ENCODE measurements at places on chromosomes 12 and 14. TPM values are rescaled to one million over a fixed set of nuclear protein-coding genes. Genes with fewer than 3 reads are reported as not detected.

- no peak overlapping the region for H3K4me3 ChIP-seq
- no peak overlapping the region for H3K27ac ChIP-seq
- DNase-seq = peak; percentile 54
- no peaks in the 10 kb centered on the region for H3K36me3 ChIP-seq
- H3K4me1 ChIP-seq = no peaks in the 10 kb centered on the region
- peaks cover 2% of the 10 kb centered on the region for H3K27me3 ChIP-seq
Measured at GRCh38 chr14:94407906-94408305, 19.5 kb upstream of the SERPINA1 start.

GRCh38 chr12:39375206-39375808 lies 67.6 kb downstream of the KIF21A start:
- H3K27ac ChIP-seq = no peak overlapping the region
- H3K4me1 ChIP-seq = no peaks in the 10 kb centered on the region
- DNase-seq = peak; percentile 54
- H3K27me3 ChIP-seq = no peaks in the 10 kb centered on the region

GRCh38 chr12:96219700-96220206 lies 25.6 kb downstream of the ELK3 start:
- peak overlapping the region; percentile 98 for H3K27ac ChIP-seq
- peaks cover 52% of the 10 kb centered on the region for H3K4me1 ChIP-seq
- peaks cover 24% of the 10 kb centered on the region for H3K36me3 ChIP-seq
- no peaks in the 10 kb centered on the region for H3K27me3 ChIP-seq

GRCh38 chr14:80017795-80018194 lies 193.5 kb downstream of the DIO2 start:
- H3K27me3 ChIP-seq = no peaks in the 10 kb centered on the region
- no peak for DNase-seq
- H3K4me1 ChIP-seq = no peaks in the 10 kb centered on the region

- no peak for DNase-seq
- no peaks in the 10 kb centered on the region for H3K4me1 ChIP-seq
- H3K4me3 ChIP-seq = peak overlapping the region; percentile 66
- H3K27me3 ChIP-seq = peaks cover 35% of the 10 kb centered on the region
- no peaks in the 10 kb centered on the region for H3K36me3 ChIP-seq
- no peak overlapping the region for H3K27ac ChIP-seq
Measured at GRCh38 chr14:67515386-67516079, 17.6 kb upstream of the PLEKHH1 start.

- no peaks in the 10 kb centered on the region for H3K4me1 ChIP-seq
- H3K27ac ChIP-seq = no peak overlapping the region
- H3K36me3 ChIP-seq = no peaks in the 10 kb centered on the region
- H3K27me3 ChIP-seq = no peaks in the 10 kb centered on the region
- no peak for DNase-seq
- H3K4me3 ChIP-seq = no peak overlapping the region
Measured at GRCh38 chr14:66038618-66039017, 447.6 kb upstream of the CCDC196 start.

- peaks cover 10% of the 10 kb centered on the region for H3K4me1 ChIP-seq
- H3K4me3 ChIP-seq = no peak overlapping the region
- no peak for DNase-seq
- no peaks in the 10 kb centered on the region for H3K36me3 ChIP-seq
- no peak overlapping the region for H3K27ac ChIP-seq
Measured at GRCh38 chr12:7110661-7111060, 1.6 kb upstream of the C1RL start.

DNA sequence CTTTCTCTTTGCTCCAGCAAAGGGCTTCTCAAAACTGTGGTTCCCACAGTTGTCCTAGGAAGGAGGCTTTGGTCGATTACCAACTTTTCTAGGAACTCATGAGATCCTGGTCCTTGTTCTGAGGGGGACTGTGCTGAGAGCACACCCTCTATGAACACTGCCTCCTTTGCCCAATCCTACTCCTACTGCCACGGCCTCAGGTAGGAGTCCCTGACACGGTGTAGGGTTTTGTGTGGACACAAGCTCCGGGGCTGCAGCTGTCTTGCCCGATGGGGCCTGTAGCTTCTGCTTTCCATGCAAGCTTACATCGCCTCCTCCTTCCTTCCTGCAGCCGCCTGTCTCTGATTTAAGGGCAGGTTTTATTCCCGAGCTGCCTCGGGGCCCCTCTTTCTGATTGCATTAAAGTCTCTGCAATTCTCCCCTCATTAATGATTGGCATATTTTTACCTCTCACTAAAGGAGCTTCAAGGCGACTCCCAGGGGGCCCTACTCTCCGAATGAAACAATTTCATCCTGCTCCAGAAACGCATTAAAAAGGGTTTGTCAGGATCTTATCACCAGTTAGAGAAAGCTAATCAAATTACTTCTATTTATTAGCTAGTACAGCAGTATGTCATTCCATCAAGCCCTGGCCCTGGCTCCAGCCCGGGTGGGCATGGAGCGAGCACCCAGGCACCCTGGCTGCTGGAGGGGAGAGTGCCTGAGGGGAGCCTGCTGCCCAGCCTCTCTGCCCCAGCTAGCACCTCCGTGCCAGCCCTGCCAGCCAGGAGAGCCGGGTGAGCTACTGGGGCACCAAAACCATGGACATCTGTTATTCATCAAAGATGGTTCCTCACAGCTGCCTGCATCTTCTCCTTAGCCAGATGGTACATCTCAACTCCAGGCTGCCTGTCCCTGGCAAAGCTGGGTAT lies 38.0 kb upstream of the ESRRB start:
- H3K4me1 ChIP-seq = no peaks in the 10 kb centered on the region
- H3K27me3 ChIP-seq = no peaks in the 10 kb centered on the region
- H3K27ac ChIP-seq = no peak overlapping the region
- no peak for DNase-seq
- no peaks in the 10 kb centered on the region for H3K36me3 ChIP-seq

- H3K27ac ChIP-seq = no peak overlapping the region
- no peaks in the 10 kb centered on the region for H3K27me3 ChIP-seq
- H3K36me3 ChIP-seq = no peaks in the 10 kb centered on the region
- H3K4me1 ChIP-seq = peaks cover 12% of the 10 kb centered on the region
Measured at GRCh38 chr12:129877411-129877810, 26.4 kb downstream of the TMEM132D start.

GRCh38 chr14:90397425-90398314 lies 841 bp downstream of the CALM1 start:
- peak overlapping the region; percentile 56 for H3K27ac ChIP-seq
- H3K4me1 ChIP-seq = peaks cover 14% of the 10 kb centered on the region
- H3K36me3 ChIP-seq = peaks cover 15% of the 10 kb centered on the region
- H3K4me3 ChIP-seq = peak overlapping the region; percentile 99

DNA sequence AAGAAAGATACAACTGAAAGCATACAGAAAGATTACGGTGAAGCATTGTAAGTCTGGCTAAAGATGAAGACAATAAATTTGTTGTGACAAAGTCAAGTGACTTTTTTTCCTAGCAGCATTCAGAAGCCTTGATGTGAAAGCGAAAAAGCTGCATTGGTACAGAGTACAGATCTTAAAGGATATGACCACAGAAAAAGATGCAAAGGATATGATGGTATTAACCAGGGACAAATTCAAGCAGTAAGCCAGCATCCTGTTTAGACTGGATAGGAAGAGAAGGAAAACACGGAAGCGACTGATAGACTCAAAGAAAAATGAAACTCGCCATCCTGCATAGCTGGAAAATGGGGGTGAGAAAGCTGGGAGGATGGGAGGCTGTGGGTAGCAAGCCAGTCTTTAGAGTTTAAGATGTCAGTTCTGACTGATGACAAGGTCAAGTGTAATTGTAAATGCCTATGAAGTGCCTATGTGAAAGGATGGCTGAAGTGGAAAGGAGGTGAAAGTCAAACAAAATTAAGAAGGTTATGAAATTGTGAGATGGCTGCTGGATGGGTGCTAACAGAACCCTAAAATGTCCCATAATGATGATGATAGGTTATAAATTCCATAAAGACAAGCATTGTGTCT lies 92.4 kb downstream of the PHLDA1 start:
- H3K4me3 ChIP-seq = no peak overlapping the region
- no peak for DNase-seq
- H3K4me1 ChIP-seq = peaks cover 13% of the 10 kb centered on the region
- H3K36me3 ChIP-seq = no peaks in the 10 kb centered on the region

DNA sequence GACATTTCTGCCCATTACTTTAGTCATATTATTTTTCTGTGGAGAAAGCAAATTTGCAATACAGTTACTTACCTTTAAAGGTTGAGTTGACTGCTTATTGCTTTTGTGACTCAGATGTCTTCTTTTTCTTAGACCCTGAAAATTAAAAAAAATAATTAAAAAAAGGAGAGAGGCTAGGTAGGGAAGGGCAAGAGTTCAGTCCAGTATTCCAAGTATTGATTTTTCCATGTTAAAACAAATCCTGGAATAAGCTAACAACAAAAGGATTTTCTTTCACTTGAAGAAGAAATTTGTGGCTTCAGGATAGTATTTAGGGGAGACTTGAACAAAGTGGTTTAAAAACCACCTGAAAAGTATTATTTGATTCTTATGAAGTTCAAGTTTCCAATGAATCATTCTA lies 49.4 kb downstream of the LMNTD1 start:
- H3K27me3 ChIP-seq = no peaks in the 10 kb centered on the region
- no peak overlapping the region for H3K4me3 ChIP-seq
- DNase-seq = no peak

Gene KCNA5
- not detected for total RNA-seq

Gene TSHR
- not detected for total RNA-seq

Gene ERH
- 255 TPM for total RNA-seq

Gene CFAP54
- 0.62 TPM for total RNA-seq

Gene RFLNA
- total RNA-seq = 1.8 TPM

Gene GUCY2C
- 0.09 TPM for total RNA-seq

Gene KCNC2
- not detected for total RNA-seq

Gene OLR1
- total RNA-seq = 0.96 TPM
